ENCODE measurements at places on chromosomes 2 and 18.

- DNase-seq: no peak
Observed at GRCh38 chr2:196076778-196077568, 8.3 kb upstream of the DNAH7 start.

DNA sequence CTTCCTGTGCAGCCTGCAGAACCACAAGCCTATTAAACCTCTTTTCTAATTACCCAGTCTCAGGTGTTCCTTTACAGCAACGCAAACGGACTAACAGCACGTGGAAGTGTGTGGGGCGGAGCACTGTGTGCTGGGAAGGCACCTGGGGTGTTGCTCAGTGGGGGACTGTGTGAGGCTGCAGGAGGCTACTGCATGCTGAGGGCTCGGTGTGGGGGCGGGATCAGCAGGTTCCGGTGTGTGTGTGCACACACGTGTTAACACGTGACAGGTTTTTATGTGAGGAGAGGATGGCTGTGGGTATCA lies 58.9 kb downstream of the ANKMY1 start:
- no peak for DNase-seq

DNA sequence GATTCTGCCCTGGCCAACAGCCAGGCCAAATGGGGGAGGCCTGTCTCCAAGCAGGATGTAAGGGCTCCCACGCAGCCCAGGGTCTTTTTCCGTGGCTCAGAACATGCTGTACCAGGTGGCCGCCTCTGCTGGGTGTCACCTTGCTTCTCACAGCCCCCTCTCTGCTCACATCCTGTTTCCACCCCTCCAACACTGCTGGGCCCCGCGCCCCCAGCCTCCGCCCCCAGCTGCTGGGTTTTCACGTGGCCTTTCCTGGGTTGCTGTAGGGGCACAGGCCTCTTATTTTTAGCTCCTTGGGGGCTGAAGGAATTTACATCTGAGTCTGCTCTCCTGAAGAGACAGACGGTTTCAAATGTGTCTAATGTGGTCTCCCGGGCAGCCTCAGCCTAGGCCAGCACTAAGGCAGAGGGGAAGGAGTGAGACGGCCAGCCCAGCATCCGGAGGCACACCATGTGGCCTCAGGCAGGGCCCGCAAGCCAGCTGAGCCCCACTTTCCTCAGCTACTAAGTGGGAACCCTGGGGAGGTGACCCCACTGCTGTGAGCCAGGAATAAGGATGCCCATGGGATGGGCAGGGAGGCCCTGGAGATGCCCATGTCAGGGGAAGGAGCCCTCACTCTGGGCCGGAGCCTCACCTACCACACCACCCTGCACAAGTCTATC lies 18.7 kb upstream of the DUSP2 start:
- DNase-seq: no peak

- DNase-seq: no peak
Observed at GRCh38 chr18:8951491-8951890, 151.0 kb upstream of the NDUFV2 start.

Measured in NCI-H2029 treated with DMSO at 0.1 percent for 48 hours (cell line).